SHP77 (cell line): ENCODE measurements at places on chromosomes 3 and 15.

DNA sequence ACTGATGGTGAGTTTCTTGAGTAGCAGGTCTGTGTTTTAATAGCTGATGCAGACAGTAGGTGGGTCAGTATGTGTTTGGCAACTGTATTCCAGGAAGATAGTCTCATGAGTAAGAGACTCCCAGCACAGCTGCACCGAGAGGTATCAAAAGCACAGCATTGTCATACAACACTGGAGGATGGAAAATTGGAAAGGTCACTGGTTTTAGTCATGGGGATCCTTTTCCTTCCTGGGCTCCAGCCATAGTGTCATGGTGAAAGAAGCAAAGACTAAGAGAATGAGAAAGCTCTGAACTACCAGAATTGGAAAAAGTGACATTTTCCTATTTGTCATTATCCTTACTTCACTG lies 61.5 kb downstream of the P3H2 start:
- DNase-seq, result no peak

DNA sequence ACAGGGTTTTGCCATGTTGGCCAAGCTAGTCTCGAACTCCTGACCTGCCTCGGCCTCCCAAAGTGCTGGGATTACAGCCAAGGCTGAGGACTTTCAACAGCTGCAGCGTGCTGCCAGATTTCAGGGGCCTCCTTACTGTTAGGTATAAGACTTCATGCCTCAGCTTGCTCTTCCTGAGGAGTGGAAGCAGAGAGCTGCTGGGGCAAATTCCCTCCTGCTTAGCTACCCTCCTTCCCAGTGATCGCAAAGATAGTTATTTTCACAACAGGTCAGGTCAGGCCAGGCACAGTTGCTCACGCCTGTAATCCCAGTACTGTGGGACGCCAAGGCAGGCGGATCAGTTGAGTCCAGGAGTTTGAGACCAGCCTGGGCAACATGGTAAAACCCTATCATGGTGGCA lies 2.6 kb upstream of the CPNE9 start:
- no peak for DNase-seq

DNA sequence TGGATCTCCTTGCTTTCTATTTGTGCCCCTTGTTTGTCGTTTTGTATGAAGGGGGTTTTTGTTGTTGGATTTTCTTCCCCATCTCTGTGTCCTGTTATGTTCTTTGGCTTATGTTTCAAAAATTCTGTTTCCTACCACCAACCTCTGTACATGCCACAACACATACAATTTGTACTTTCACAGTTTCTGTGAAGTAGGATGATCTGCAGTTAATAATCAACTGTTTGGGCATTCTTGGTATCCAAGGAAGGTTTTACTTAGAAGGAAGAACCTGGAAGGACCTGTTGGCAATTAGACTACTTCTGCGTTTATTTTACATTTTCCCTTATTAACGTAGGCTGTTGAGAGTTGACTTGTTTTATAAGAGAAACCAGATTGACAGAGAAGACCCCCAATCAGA lies 8.3 kb downstream of the SETD5 start:
- no peak for DNase-seq

GRCh38 chr3:47794544-47794943 lies 8.4 kb upstream of the DHX30 start:
- DNase-seq, result no peak

DNA sequence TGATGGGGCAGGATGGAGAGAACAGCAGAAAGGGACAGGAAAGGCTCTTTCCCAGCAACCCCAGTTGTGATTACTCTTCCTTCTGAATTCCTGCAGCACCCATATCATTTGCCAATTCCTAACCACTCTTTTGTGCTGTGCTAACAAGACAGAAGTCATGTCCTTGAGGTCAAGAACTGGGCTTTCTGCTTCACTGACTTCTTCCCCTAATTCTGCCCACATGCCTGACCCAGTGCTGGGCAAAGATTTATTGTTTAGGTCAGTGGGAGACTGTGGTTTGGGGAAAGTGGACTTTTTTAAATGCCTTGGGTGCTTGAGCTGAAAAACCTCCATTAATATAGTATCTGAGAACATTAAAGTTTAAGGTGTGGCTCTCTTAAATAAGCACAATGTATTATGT lies 4.2 kb upstream of the EFCAB12 start:
- DNase-seq, result no peak

GRCh38 chr3:159271799-159272512 lies 470.1 kb downstream of the MFSD1 start:
- DNase-seq, result no peak

DNA sequence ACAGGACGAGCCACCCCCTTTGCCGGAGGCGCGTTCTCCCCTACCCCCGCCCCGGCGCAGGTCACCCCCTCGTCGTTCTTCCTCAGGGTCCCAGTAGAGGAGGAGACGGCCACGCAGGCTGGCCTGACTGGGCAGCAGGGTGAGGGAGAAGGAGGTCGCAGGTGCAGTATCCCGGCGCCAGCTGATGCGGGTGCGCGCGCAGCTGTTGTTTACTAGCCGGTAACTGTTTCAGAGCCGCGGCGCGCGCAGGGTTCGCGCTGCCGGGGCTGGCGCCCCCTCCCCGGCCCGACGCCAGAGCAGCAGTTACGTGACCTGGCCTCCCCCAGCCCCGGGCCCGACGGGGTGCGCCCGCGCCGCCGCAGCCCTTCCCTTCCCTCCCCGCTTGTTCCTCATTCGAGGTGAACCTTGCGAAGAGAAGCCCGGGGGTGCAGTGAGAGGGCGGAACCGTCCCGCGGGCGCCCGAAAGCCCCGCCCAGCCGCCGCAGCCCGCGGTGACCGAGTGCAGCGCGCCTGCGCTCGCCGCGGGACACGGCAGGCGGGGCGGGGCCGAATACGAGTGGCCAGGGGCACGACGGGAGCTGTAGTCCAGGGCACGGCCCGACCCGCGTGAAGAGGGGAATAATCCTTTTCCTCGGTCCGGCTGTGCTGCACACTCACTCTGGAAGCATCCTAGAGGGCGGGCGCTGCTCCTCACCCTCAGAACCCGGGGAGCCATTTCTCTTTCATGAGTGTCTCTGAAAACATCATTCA lies at the start of gene SLC12A6:
SLC12A6 (minus strand) TSS at position 225 of the 750 bp plus-strand sequence. CDS start 1,101 bp downstream, outside the sequence.
- DNase-seq, result peak; percentile 92

- no peak for DNase-seq
These were observed 42.7 kb downstream of the METTL6 start for GRCh38 chr3:15384510-15385237.

- DNase-seq, result no peak
These were observed 20.9 kb downstream of the TRPM1 start for GRCh38 chr15:31080591-31081014.

GRCh38 chr3:143538577-143538981 lies 309.7 kb downstream of the SLC9A9 start:
- DNase-seq, result no peak

DNA sequence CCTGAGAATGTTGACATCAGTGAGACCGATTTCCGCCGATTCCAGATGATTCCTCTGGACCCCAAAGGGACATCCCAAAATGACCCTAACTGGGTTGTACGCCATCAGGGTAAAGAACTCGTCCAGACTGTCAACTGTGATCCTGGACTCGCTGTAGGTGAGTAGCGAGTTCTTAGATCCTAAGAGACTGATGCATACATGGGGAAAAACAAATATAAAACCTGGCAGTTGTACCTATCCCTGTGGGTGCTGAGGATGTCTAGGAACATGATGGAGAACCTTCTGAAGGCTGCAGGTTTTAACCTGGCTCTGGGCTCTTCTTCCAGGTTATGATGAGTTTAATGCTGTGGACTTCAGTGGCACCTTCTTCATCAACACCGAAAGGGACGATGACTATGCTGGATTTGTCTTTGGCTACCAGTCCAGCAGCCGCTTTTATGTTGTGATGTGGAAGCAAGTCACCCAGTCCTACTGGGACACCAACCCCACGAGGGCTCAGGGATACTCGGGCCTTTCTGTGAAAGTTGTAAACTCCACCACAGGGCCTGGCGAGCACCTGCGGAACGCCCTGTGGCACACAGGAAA lies 12.3 kb downstream of the THBS1 start:
- DNase-seq, result no peak

DNA sequence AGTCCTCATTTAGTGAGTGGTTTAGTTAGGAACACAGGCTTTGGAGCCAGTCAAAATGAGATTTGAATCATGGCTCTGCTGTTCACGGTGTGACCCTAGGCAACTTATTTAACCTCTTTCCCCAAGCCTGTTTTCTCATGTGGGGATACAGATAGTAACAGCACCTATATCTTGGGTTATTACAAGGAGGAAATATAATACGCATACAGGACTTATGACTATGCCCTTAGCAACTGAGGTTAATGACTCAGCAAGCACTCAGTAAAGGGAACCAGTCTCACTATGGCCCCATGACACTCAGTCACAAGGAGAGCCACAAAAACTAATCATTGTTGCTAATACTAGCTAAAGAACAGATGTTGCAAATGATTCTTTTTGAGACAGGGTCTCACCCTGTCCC lies 45.9 kb downstream of the SUMF1 start:
- DNase-seq, result no peak

GRCh38 chr3:73046195-73046594 lies 15.3 kb upstream of the EBLN2 start:
- no peak for DNase-seq

GRCh38 chr3:115835946-115836345 lies 212.6 kb downstream of the GAP43 start:
- DNase-seq, result no peak

- DNase-seq, result no peak
These were observed 49.8 kb downstream of the KCNMB2 start for GRCh38 chr3:178586076-178586475.

GRCh38 chr3:10292505-10293419 lies at the start of gene GHRL:
GHRL (minus strand) TSS chr3:10292947; CDS start chr3:10290180, 2,767 bp downstream.
- DNase-seq, result no peak

GRCh38 chr3:196533260-196533681 lies 18.1 kb upstream of the SMCO1 start:
- no peak for DNase-seq
